ENCODE measurements at places on chromosomes 13 and 19.

- no peak for DNase-seq
Measured at GRCh38 chr13:37173214-37173613, 67.8 kb upstream of the CSNK1A1L start.

DNA sequence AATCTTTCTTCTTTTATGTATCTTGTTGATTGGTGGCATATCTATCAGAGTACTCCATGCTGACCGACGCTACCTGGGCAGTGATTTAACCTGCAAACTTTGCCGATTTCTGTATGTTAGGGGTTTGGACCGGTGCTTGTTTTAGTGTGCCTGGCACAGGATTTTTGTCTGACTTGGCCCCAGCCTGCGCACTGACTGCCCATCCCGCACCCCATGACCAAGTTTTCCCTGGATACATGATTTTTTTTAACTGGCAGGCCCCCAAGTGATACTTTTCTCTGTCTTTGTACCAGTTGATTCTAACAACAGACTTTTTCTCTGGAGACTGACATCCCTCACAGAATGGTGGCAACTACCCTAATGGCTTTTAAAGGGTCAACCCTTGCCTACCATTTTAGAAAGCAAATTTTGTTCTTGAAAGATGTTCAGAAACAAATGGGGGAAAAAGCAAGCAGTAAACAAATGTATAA, 69.0 kb upstream of the C1QTNF9B start:
- no peak for DNase-seq

GRCh38 chr19:17314007-17314593, 4.7 kb downstream of the DDA1 start:
- DNase-seq = no peak

DNA sequence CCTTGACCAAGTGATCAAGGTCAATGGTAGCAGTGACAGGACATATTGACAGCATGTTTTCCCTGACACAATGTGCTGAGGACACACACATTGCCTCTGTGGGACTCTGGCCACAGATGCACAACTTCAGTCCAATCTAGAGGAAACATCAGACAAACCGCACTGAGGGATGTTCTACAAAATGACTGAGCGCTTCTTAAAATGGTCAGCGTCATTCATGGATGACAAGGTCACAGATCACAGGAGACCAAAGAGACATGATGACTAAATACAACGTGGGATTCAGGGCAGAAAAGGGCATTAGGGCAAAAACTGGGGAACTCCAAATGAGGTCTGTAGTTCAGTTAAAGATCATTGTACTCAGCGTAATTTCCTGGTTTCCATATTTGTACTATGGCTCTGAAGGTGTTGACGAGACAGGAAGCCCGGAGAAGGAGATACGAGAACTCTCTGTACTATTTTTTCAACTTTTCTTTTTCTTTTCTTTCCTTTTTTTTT, 20.6 kb downstream of the PBX4 start:
- no peak for DNase-seq

DNA sequence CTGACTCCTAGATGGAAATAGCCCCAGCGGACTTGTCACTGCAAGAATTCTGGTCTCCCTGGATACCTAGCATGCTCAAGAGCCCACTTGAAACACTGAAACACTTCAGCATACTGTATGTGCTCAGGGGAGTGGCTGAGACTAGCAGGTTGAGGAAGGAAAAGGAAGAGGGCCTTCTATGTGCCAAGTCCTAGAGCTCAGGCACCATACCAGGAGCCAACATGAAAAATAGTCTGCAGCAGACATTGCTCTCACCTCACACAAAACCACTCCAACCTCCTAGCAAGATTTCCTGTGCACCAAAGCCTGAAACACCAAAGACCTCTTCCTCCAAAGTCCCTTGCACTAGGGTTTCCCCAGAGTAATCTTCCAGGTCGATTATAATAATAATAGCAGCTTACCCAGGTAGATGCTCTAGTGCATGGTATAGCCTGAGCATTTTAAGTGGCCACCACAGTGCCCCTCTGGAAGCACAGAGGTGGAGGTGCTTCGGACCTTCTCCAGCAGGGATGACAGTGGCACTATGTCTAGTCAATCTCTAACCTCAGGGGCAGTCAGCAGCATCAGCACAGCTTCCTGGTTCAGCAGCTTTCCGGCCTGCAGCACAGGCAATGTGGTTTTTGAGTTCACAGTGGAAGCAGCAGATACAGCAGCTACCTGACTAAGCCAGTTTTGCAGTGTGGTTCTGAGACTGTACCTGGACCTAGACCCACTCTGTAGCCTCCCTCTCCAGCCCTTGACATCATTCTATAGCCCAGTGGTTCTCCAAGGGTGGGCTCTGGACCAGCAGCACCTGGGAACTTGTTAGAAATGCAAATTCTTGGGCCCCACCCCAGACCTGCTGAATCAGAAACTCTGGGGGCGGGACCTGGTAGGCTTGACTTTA, 45.6 kb upstream of the UBE2L5 start:
- peak; percentile 33 for DNase-seq

DNA sequence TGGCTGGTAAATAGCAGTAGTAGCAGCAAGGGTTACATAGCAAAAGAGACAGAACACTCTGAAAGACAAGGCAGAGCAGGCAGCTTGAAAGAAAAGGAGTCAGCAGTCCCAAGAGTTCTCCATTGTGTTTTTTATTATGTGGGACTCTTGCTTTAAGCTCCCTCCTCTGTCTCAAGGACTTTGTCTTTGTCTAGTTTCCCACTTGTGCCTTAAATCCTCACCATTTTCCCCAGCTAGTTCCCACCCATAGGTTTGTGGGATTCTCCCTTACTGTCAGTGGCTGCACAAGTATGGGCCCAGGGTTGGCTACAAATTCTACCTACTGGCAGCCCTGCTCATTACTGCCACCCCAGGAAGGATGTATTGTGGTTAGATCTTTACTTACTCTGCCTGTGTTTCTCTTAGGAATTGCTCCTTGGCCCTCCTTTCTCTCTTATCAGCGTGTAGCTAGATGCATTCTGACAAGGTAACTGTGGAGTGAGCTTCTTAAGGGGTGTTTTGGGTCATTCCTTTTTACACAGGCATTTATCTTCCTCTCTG, 413.4 kb upstream of the PCDH9 start:
- DNase-seq = no peak

DNA sequence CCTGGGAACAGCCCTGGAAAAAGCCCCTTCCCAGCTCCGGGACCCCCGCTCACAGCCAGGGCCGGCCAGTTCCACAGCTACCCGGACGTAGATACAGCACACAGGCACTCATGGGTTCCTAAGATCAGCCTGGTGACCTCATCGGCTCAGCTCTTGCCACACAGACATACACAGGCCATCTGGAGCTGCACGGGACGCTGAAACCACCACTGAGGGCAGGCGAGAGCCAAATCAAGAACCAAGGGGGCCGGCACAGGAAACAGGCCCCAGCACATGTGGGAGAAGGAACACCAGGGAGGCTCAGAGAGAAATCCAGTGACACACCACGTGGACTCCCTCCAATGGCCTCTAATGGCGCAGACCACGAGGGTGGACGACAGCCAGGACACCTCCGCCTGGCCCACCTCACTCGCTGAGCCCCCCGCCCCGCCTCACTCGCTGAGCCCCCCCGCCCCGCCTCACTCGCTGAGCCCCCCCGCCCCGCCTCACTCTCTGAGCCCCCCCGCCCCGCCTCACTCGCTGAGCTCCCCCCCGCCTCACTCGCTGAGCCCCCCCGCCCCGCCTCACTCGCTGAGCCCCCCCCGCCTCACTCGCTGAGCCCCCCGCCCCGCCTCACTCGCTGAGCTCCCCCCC, 69.7 kb upstream of the C13orf46 start:
- DNase-seq = no peak

GRCh38 chr19:9565900-9566705, 18.2 kb downstream of the ZNF121 start:
- DNase-seq = no peak

- DNase-seq = no peak
Measured at GRCh38 chr13:114099918-114100445, 32.4 kb downstream of the RASA3 start.

- DNase-seq = no peak
Measured at GRCh38 chr13:34412817-34413375, 529.2 kb upstream of the NBEA start.

- DNase-seq = no peak
Measured at GRCh38 chr19:50425581-50425980, 6.8 kb downstream of the SPIB start.

DNA sequence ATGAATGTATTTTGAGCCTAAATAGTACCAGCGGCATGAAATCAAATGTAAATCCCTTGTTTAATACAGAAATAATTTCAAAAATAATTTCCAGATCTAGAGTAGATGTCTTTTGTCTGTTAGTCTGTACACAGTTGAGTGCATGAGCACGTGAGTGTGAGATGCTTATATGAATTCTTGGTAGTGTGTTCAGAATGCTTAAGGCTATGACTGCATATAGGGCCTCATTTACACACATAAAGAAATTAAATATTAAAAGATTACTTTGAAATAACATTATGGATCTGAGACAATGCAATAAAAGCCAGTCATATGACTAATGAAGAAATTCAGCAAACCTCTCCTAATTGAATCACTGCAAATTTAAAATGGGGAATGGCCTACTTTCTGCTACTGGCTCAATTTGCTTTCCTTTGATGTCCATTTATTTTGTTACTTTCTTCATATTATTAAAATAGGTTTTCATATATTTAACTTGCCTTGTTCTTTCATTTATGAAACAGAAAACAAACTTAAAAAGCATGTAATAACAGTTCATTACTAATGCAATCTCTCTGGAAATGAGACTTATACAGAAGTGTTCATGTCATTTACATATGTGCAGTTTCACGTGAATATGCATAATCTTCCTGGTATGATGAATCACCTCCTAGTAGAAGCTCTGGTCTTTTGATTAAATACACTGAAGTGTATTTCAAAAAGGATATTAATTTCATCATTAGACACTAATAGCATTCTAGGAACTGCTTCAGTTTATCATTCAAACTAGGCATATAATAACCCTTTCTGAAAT, 4.5 kb downstream of the AMER2 start:
- no peak for DNase-seq

DNA sequence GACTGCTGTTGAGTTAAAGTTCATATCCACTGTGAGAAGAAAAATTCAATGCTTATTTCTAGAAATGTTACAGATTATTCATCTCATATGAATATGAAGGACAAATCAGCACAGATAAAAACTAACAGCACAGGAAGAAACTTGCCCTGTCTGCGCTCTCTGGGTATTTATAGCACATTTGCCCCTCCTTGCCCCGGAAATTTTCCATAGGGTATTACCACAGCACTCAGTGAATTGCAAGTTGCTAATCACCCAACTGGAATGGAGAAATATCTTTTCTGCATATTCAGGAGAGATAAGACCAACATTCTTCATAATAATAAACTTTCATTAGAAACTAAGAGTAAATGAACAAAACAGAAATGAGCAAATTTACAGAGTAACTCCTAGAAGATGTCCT, 318.0 kb upstream of the KLF12 start:
- no peak for DNase-seq

- no peak for DNase-seq
Measured at GRCh38 chr13:98280176-98280510, 103.1 kb upstream of the RNF113B start.

DNA sequence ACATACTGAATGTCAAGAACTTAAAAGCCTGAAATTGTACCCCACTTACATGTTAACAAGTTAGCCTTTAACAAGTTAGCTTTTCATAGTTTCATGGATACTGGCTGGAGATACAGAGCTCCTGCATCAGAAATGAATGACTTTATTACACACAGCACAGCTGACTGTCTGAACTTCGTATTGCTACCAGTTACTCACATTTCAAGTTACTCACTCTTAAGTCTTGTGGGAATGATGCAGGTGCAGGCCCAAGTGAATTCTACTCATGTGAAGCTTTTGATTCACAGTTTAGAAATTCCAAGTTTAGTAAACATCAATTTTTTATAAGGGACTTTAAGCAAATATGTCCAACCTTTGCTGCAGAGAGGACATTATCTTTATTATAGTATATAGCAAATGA, 762.2 kb upstream of the PRR20A start:
- DNase-seq = no peak

GRCh38 chr19:41307090-41307875, 2.7 kb upstream of the CCDC97 start:
- no peak for DNase-seq

- DNase-seq = no peak
Measured at GRCh38 chr19:1343041-1343440, 40.7 kb upstream of the NDUFS7 start.

- no peak for DNase-seq
Measured at GRCh38 chr19:14347999-14348889, 33.0 kb upstream of the ADGRE5 start.

GRCh38 chr13:37001921-37002250, 1.3 kb downstream of the EXOSC8 start:
- no peak for DNase-seq

DNA sequence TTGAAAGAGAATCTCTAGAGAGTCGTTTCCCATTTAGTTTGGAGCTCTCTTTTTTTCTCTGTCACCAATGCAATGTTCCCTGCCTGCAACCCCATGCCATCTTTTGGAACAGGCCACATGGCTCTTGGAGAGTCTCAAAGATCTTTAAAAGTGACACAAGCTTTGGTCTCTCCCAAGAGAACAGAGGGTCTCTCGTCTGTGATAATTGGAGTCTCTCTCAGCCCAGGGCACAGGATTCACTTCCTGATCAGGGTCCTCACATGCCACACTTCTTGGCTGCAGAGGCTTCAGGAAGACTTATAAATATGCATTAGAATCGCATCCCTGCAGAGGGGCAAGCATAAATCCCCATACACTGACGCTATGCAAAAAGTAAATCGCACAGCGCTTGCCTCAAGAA, 240.5 kb downstream of the IRS2 start:
- DNase-seq = no peak

- no peak for DNase-seq
Measured at GRCh38 chr13:99590519-99591011, 89.3 kb downstream of the TM9SF2 start.

GRCh38 chr19:5957170-5957569, 20.8 kb downstream of the RANBP3 start:
- DNase-seq = no peak

GRCh38 chr13:33453936-33454335, 168.4 kb upstream of the STARD13 start:
- no peak for DNase-seq

DNA sequence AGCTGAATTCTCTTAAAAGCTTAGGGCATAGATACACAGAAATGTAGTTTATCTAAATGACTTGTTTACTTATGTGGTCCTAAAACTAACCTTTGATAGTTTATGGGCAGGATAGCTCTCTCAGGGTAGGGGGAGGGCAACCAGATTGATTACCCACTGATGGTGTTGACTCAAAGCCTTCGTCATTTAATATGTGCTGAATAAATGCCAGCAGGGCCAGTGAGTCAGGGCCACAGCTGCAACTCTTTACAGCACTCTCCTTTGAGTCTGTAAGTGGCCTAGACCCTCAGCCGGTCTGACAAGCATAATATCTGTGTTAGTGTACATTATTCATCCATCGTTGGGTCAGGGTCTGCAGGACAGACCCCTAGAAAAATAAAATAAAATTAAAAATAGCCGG, 128.5 kb downstream of the ZNF675 start:
- no peak for DNase-seq

GRCh38 chr13:41028051-41028450, 8.9 kb upstream of the ELF1 start:
- DNase-seq = no peak

GRCh38 chr19:39982883-39983282, 11.9 kb downstream of the PSMC4 start:
- DNase-seq = no peak

- DNase-seq = no peak
Measured at GRCh38 chr19:2636141-2636896, 66.2 kb downstream of the GNG7 start.
